ENCODE measurements at places on chromosomes 2 and 18. TPM values are rescaled to one million over a fixed set of nuclear protein-coding genes. Genes with fewer than 3 reads are reported as not detected.
A peak's percentile ranks its signal among the peaks of the same experiment; 100 is the strongest.

Gene TNFAIP6
- 123 TPM for total RNA-seq

- no peak overlapping the region for H3K27ac ChIP-seq
- H3K36me3 ChIP-seq: no peaks in the 10 kb centered on the region
- H3K4me3 ChIP-seq: no peak overlapping the region
- no peak for DNase-seq
Observed at GRCh38 chr2:53572696-53573095, 194.9 kb upstream of the CHAC2 start.

GRCh38 chr2:85213404-85213803, 80.2 kb downstream of the TCF7L1 start:
- no peak overlapping the region for H3K27ac ChIP-seq
- H3K4me3 ChIP-seq: no peak overlapping the region
- no peaks in the 10 kb centered on the region for H3K27me3 ChIP-seq
- H3K36me3 ChIP-seq: no peaks in the 10 kb centered on the region

GRCh38 chr2:26412091-26412673, 10.5 kb downstream of the DRC1 start:
- no peak overlapping the region for H3K4me3 ChIP-seq
- no peaks in the 10 kb centered on the region for H3K27me3 ChIP-seq
- H3K4me1 ChIP-seq: no peaks in the 10 kb centered on the region
- H3K27ac ChIP-seq: no peak overlapping the region
- no peaks in the 10 kb centered on the region for H3K36me3 ChIP-seq
- no peak for DNase-seq

Gene NEURL3
- total RNA-seq: not detected

DNA sequence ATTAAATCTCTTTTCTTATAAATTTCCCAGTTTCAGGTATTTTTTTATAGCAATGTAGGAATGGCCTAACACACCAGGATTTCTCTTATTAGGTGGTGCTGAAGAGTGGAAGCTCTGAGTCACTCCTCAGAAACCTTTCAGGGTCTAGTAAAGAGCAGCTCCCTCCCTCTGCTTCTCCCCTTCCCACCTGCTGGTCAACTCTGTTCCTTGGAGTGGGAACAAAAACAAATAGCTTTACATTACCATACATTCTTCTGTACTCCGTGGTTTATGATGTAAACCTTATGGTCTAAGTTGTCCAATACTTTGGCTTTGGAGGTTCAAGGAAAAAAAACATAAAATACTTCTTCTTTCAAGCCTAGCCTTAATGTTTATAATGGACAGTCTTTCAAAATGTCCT, 2.7 kb upstream of the IL1R1 start:
- H3K27ac ChIP-seq: no peak overlapping the region
- H3K27me3 ChIP-seq: peaks cover 40% of the 10 kb centered on the region
- H3K36me3 ChIP-seq: no peaks in the 10 kb centered on the region
- DNase-seq: no peak

DNA sequence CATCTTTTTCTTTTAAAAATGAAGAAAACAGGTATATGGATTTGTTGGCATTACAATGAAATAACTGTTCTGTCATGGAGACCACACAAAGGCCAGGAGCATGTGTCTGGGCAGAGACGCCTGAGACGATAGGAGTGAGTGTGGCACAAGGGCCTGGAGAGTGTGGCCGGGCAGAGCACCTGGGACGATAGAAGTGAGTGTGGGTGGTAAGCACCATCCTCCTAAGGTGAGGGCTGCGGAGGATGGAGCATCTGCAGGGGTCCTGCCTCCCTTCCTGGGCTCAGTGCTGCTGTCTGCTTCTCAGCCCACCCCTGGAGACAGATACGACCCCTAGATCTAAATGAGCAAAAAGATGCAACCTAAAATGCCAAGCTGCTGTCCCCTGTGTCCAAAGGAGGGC, 184.9 kb downstream of the MYT1L start:
- H3K27ac ChIP-seq: no peak overlapping the region
- no peak for DNase-seq
- peaks cover 18% of the 10 kb centered on the region for H3K27me3 ChIP-seq
- H3K4me3 ChIP-seq: no peak overlapping the region
- H3K36me3 ChIP-seq: no peaks in the 10 kb centered on the region

- DNase-seq: no peak
- H3K36me3 ChIP-seq: no peaks in the 10 kb centered on the region
- H3K4me3 ChIP-seq: no peak overlapping the region
- no peaks in the 10 kb centered on the region for H3K27me3 ChIP-seq
- H3K27ac ChIP-seq: no peak overlapping the region
- no peaks in the 10 kb centered on the region for H3K4me1 ChIP-seq
Observed at GRCh38 chr2:129708221-129708967, 271.1 kb upstream of the RAB6C start.

Gene TMSB10
- 2,146 TPM for total RNA-seq

Gene GRB14
- 0.55 TPM for total RNA-seq

- no peak for DNase-seq
- H3K36me3 ChIP-seq: no peaks in the 10 kb centered on the region
- H3K4me1 ChIP-seq: no peaks in the 10 kb centered on the region
- H3K27me3 ChIP-seq: no peaks in the 10 kb centered on the region
Observed at GRCh38 chr18:56902653-56903052, 244.2 kb upstream of the BOD1L2 start.

DNA sequence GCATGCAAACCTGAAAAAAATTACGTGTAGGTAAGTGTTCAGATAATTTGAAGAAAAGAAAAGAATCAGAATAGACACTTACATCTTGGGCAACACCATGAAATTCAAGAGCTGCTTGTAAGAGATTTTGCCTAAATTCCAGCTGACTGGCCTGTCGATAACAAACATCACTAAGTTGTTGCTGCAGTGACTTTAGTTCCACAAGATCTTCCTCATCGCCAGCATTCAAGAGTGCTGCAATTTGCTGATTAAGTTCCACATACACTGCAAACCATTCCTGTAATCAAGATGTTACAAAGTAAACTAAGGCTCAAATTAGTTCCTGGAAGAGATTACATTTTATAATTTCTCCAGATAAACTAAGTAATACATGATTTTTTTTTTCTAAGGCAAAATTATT, 74.3 kb upstream of the CCDC141 start:
- H3K4me1 ChIP-seq: no peaks in the 10 kb centered on the region
- H3K4me3 ChIP-seq: no peak overlapping the region
- H3K36me3 ChIP-seq: no peaks in the 10 kb centered on the region
- no peaks in the 10 kb centered on the region for H3K27me3 ChIP-seq
- H3K27ac ChIP-seq: no peak overlapping the region

Gene ABCA12
- total RNA-seq: 0.04 TPM

GRCh38 chr2:238582159-238582558, 155.4 kb downstream of the ASB1 start:
- H3K4me3 ChIP-seq: no peak overlapping the region
- peaks cover 4% of the 10 kb centered on the region for H3K27me3 ChIP-seq
- no peaks in the 10 kb centered on the region for H3K4me1 ChIP-seq

DNA sequence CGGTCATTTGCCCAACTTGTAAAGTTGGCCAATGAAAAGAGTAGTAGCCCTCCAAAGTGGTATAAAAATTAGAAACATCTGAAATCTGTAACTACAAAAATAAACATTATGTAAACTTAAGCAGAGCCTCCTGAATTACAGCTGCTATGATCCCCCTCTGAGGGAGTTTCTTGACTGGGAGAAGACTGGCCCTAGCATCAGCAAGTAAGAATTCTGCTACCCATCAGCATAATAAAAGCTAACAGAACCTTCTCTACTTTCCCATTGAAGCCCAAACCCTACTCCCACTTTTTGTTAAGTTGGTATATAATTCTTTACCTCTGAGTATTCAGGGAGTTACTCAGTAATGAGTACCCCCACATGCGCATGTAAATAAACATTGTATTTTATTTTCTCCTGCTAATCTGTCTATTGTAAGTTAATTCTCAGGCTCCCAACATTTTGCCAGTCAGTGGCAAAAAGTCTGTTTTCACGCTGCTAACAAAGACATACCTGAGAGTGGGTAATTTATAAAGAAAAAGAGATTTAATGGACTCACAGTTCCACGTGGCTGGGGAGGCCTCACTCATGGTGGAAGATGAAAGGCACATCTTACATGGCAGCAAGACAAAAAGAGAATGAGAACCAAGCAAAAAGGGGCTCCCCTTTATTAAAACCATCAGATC, 71.3 kb downstream of the MYL12B start:
- no peak overlapping the region for H3K27ac ChIP-seq
- no peak overlapping the region for H3K4me3 ChIP-seq
- no peaks in the 10 kb centered on the region for H3K36me3 ChIP-seq
- H3K4me1 ChIP-seq: no peaks in the 10 kb centered on the region

Gene UBE2F
- 49.0 TPM for total RNA-seq

DNA sequence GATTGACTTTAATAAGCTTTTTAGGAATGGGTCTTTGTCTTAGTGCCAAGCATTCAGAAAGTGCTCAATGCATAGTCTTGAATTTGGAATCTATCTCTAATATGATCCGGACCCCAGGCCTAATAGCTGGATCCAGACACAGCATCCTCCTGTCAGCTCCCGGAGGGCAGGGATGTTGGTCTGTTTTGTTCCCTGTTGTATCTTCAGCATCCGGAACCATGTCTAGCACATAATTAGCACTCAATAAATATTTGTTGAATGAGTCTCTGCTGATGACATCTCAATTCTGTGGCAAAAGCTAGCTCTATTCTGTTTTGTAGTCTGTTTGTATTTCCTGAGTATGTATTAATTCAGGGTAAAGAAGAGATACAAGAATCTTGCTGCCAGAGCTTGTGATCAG, 169.1 kb downstream of the DCDC2C start:
- H3K27me3 ChIP-seq: no peaks in the 10 kb centered on the region
- no peaks in the 10 kb centered on the region for H3K36me3 ChIP-seq
- no peaks in the 10 kb centered on the region for H3K4me1 ChIP-seq
- DNase-seq: no peak
- H3K27ac ChIP-seq: no peak overlapping the region

DNA sequence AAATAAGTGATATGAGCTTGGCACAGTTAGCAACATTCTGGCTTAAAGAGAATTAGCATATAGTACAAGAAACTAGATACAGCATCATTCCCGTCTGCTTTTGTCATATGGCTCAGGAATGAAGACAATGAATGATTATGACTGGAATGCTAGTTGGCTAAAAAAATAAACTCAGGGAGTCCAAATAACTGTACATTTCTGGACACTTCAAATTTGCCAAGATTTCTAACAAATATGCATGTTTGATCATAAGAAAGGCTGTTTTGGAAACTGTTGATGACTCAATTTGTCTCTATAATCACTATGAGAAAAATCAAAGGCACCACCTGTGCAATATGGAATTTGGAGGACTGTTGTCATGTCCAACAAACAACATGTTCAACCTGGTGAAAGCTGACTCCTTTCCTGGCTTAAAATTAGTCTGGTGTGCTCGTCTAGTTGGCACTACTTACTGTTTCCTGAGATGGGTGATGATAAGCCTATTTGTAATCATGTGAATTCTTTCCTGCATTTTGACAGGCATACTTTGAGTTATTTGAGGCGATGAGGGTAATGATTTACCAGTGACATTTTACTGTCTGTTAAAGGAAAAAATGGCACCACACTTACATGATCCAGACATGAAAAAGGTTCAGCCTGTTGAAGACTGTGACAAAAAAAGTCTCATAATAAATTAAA, 133.9 kb upstream of the CDH20 start:
- H3K27me3 ChIP-seq: peaks cover 13% of the 10 kb centered on the region
- H3K27ac ChIP-seq: no peak overlapping the region
- H3K4me1 ChIP-seq: no peaks in the 10 kb centered on the region
- no peak for DNase-seq
- H3K4me3 ChIP-seq: no peak overlapping the region
- no peaks in the 10 kb centered on the region for H3K36me3 ChIP-seq

GRCh38 chr2:176466918-176467452, 197.7 kb downstream of the MTX2 start:
- no peak overlapping the region for H3K27ac ChIP-seq
- H3K4me3 ChIP-seq: no peak overlapping the region
- H3K36me3 ChIP-seq: no peaks in the 10 kb centered on the region
- H3K4me1 ChIP-seq: peaks cover 30% of the 10 kb centered on the region

GRCh38 chr18:8406186-8406867, 202.9 kb upstream of the RAB12 start:
- H3K4me1 ChIP-seq: no peaks in the 10 kb centered on the region
- H3K4me3 ChIP-seq: no peak overlapping the region
- H3K36me3 ChIP-seq: no peaks in the 10 kb centered on the region
- H3K27ac ChIP-seq: no peak overlapping the region

DNA sequence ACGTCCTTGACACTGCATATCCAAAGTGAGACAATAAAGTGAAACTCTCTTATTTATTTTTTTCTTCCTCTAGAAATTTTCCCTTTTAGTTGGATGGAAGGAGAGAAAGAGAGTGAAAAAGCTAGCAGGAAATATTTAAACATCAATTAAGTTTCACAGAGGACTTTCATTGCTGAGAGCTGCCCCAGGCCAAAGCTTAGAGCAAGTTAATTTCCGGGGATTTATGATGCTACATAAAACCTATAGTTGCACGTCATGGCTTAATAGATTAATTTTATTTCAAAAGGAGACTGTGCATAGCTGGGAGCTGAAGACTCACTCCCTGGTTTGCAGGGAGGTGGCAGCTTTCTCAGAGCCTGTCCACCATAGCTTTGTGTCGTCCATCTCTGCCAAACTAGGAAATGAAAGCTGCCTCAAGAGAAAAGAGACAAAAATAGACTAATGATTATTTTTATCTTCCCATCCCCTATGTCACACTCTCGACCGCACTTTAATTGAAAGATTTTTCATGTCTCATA, 323.3 kb upstream of the RAB6C start:
- H3K36me3 ChIP-seq: no peaks in the 10 kb centered on the region
- peak overlapping the region; percentile 56 for H3K27ac ChIP-seq
- peak; percentile 59 for DNase-seq

GRCh38 chr18:13425357-13426091, 207.0 kb downstream of the LDLRAD4 start:
- no peak overlapping the region for H3K4me3 ChIP-seq
- no peak for DNase-seq
- H3K27me3 ChIP-seq: no peaks in the 10 kb centered on the region
- no peaks in the 10 kb centered on the region for H3K4me1 ChIP-seq

Gene MDH1B
- total RNA-seq: 0.86 TPM

DNA sequence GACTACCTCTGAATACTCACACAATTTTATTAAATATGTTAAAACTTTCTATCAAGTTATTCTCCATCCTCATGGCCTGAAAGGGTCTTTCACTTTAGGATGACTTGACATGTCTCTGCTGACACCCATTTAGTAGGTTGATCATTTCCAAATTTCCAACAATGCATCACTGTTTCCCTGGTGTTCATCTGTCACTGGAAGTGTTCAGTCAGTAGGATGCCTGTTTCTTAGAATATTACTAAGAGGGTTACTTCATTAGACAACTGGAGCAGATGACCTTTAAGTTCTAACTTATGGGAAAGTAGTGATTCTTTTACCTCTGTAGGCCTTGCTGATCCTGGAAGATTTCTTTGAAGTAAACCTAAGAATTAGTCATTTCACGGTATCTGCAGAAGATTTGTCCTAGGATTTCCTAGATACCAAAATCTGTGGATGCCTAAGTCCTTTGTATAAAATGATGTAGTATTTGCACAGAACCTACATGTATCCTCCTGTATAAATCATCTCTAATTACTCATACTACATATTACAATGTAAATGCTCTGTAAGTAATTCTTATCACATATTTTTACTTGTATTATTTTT, 77.7 kb downstream of the MAP3K20 start:
- DNase-seq: no peak
- H3K4me3 ChIP-seq: no peak overlapping the region
- H3K4me1 ChIP-seq: peaks cover 39% of the 10 kb centered on the region

Gene SIX3
- total RNA-seq: 0.59 TPM

- no peak for DNase-seq
- H3K36me3 ChIP-seq: no peaks in the 10 kb centered on the region
- H3K4me3 ChIP-seq: no peak overlapping the region
- H3K27me3 ChIP-seq: no peaks in the 10 kb centered on the region
- H3K27ac ChIP-seq: no peak overlapping the region
Observed at GRCh38 chr2:235087832-235088495, 136.1 kb downstream of the SH3BP4 start.

Data from A673 (cell line).